Right forelimb (tissue), 1 donor: ENCODE measurements at places on chromosomes 11 and 22.

DNA sequence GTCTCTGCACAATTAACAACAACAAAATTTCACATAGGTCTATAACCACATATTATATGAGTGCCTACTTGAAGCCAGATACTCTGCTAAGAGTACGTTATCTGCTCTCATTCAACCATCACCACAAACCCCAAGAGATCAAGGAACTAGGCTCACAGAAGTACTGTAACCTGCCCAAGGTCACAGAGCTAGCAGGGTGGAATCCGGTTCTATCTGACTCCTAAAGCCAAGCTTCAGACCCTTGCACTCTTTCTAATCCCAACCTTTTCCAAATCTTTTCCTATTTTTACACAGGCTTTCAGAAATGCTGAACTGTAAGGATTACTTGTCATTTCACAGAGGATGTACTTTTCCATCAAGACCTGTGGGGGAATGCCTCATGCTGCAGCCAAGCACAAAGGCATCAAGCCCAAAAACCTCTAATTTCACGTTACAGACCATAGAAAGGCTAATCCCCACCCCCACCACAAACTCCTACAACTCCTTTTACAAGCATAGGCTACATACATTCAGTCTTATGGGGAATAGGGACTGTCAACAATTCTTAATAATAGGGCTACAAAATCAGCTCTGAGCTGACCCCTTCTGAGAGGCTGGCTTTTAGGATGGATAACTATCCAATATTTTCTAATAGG lies 927 bp downstream of the PRCP start:
- DNase-seq: no peak

- DNase-seq: no peak
Observed at GRCh38 chr11:1345737-1346513, 36.5 kb upstream of the TOLLIP start.

DNA sequence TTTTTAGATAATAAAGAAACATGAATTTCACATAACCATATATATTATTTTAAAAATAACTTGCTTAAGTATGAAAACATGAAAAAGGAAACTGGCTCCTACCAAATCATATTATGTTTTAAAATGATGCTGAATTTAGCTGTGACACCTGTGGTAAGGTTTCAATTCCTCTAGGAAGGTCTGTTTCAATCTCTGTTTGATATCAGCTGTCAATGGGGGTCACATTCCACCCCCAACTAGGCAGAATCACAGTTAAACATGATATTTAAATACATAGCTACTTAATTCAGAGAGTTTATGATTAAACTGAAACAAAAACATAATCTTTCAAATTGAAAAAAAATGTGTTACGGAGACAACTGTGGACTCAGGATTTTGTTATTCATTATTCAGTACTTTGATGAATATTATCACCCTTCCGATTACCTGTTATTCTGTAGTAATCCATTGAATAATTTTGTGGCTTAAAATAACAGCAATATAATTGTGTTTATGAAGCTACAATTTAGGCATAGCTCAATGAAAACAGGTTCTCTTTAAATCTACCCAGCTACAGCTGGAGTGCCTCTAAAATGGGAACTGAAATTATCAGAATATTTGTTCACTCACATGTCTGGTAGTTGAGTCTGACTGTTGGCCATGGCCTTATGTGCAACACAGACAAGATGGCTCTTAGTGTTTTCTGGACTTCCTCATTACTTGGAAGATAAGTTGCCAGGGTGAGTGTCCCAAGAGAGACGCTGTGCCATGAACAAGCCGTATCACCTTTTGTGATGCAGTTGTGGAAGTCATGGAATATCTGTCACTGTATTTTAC lies 244.6 kb upstream of the ANO3 start:
- DNase-seq: no peak

DNA sequence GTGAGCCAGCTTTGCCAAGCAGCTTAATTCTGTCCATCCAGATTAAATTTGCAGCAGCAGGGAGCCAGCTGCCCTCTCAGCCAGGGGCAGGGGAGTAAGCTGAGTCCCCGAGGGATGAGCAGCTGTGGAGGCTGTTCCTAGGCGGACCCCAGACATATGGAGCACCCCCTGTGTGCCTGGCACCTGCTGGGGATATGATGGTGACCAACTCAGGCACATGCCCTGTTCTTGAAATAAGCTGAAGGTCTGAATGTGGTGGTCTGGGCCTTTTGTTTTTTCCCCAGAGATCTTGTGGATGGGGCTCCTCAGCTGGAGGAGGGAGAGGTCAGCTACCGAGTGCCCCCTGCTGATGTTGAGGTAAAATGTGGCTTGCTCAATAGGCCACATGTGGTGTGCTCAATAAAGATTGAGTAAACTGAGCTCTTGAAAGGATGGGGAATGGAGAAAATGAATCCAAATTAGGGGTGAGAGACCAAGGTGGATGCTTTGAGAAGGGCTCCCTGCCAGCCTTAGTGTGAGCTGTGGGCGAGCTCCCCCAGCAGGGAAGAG lies 103.3 kb upstream of the NNMT start:
- DNase-seq: no peak

- no peak for DNase-seq
Observed at GRCh38 chr22:16834971-16835370, 9.8 kb upstream of the XKR3 start.

- DNase-seq: no peak
Observed at GRCh38 chr22:30780026-30780425, 85.4 kb downstream of the OSBP2 start.

GRCh38 chr22:29348956-29349355 lies 33.5 kb upstream of the RASL10A start:
- DNase-seq: no peak

DNA sequence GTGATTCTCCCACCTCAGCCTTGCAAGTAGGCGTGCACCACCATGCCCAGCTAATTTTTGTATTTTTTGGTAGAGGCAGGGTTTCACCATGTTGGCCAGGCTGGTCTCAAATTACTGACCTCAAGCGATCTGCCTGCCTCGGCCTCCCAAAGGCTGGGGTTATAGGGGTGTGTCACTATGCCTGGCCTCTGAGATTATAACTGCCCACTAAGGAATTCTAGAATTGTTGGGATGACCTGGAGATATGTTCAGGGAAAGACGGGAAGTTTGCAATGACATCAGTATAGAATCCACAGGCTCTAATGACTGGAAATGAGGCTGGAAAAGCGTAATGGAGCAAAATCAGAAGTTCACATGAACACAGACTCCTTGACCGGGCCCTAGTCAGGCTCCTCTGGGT lies 62.2 kb downstream of the CLMP start:
- no peak for DNase-seq

DNA sequence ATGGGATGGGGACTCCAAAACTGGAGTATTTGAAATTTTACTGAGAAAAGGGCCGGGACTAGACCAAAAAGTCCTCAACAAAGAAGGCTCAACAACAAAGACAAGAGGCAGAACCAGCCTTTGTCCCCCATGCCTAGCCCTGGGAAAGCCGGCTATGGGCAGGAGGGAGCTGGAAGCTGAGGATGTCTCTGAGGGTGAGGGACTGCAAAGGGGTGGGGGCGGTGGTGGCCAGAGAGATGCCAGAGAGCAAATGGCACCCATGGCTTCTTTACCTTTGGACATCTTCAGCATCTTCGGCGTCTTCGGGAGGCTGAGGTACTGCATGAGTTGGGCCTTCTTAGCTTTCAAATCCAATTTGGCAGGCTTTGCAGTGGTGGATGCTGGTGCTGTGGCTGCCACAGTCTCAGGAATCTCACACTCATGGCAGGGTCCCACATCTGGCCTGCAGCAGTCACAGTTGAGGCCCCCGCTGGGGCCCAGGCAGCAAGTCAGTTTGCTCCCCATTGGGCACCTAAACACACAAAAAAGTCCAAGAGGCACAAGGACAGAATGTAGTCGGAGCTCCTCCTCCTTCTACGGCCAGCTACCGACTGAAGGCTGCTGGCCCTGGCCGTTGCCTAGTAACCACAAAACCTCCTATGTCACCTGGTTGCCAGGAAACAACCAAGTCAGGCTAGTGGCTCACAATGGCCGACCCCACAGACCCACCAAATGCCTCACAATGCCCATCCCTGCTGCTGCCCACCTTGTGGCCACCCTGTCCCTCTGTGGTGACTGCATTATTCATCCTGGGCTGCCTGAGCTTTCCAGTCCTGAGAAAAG lies at the start of gene C22orf42:
C22orf42 (minus strand) TSS at position 592 of the 822 bp plus-strand sequence; CDS start at position 504, 88 bp downstream.
- no peak for DNase-seq

DNA sequence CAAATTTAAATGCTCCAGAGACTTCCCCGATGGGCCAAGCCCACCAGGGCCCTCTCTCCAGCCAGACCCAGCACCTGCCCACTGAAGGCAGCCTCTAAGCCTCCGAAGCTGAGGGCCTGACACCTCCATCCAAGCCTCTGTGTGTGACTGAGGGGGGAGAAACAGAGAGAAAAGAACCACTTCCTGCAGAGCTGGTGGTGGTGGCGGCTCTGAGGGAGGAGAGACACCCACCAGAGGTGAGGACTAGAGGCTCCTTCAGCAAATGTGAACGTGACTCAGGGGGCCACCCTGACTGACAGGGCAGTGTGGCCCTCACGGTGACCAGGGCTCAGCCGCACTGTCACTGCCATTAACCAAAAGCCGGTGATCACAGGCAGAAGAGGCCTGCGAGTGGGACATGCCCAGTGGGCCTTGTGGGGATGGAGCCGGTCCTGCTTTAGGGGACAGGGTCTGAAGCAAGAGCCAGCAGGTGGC lies 31.0 kb upstream of the CD5 start:
- no peak for DNase-seq

- DNase-seq: no peak
Observed at GRCh38 chr11:20117291-20117690, 43.0 kb downstream of the DBX1 start.

GRCh38 chr22:18066181-18066859 lies 11.5 kb upstream of the PEX26 start:
- no peak for DNase-seq

- no peak for DNase-seq
Observed at GRCh38 chr11:46612326-46612725, 4.7 kb downstream of the HARBI1 start.

DNA sequence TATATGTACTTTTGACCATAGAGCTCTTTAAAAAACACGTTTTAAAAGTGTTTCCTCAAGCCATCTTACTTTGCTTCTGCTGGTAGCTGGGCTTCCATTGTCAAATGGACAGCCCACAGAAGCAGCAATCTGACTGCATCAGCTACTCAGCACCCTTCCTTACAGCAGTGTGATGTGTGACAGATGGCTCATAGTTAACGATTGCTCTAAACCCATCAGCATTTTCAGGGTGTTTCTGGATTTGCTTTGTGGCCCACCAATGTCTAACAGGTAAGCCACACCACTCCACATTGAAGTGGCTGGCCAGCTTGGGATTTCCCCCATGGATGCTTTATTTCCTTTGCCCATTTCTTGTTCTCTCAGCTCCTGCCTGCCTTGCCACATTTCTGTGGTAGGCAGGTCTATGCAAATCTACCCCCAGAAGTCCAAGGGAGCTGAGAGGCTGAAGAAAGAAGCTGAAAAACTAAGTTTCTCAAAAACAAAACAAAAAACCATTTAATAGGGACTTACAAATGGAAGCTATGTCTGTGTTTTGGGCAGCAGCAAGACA lies 7.3 kb upstream of the FAR1 start:
- no peak for DNase-seq

GRCh38 chr11:84588131-84588829 lies 1038.9 kb downstream of the DLG2 start:
- DNase-seq: no peak

GRCh38 chr22:32005453-32005852 lies 37.6 kb upstream of the SLC5A1 start:
- DNase-seq: no peak

DNA sequence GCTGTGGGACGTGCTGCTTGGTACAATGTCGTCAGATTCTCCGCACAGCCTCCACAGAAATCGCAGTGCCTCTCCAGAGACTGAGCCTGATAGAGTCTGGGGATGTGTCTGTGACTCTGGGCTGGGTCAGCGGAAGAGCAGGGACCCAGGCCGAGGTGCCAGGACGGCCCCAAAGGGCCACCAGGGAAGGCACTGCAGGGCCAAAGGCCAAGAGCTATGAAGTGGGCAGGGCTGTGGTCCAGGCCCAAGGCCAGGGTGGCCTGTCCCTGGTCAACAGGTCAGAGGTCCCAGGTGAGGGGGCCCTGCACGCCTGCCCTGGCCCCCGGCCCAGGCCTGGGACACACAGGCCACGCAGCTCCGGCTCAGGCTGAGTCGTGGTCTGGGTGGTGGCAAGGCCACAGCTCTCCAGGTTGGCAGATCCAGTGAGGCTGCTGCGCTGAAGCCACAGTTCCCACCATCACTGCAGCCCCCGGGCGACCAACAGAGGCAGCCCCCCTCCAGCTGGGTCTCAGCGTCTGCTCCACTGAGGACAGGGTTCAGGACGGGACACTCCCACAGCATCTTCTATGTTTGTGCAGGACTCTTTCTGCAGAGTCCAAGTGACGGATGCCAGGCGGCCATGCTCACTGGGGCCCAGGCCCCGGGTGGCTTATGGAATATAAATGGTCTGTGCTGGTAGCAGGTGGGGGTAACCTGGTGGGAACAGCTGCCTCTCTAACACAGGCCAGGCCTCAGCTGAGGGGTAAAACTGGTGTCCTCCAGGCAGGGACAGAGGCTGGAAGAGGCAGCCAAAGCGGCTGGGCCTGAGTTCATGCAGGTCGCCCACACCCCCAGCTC lies 4.8 kb upstream of the PIM3 start:
- no peak for DNase-seq

- DNase-seq: peak; percentile 42
Observed at GRCh38 chr22:37739611-37740049, 42.8 kb downstream of the TRIOBP start.

DNA sequence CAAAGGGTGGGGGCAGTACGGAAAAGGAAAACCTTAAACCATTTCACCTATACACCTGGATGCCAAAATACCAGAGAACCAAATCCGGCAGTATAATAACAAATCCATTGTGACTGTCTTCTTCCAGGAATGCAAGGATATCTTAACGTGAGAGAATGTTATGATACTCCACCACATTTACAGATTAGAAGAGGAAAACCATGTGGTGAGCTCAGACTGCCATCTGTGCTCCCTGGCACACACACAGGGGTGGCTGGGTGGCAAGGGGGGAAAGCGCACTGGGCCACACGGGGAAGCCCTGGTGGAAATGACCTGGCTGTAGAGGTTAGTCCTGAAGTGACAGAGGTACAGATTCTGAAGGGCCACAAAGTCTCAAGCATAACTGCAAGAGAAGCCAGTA lies 9.9 kb downstream of the EIF1AD start:
- no peak for DNase-seq

- DNase-seq: no peak
Observed at GRCh38 chr11:60377401-60378136, 763 bp upstream of the MS4A7 start.

DNA sequence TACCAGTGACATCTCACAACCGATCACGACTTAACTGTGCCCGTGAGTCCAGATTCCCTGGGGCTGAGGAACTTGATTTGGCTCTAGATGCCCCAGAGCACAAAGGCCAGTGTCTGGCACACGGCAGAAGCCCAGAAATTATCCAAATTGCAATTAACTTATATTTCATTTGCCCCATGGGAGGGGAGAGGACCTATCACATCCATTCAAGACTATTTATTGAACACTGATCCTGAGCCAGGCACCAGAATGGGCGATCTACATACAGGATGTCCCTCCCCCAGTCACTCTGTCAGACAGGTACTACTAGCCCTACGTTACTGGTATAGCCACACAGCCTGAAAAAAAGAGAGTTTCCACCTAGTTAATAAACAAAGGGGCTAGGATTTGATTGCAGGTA lies 5.1 kb downstream of the DNAL4 start:
- no peak for DNase-seq

- DNase-seq: no peak
Observed at GRCh38 chr11:15148169-15148568, 33.4 kb downstream of the INSC start.
